ENCODE measurements at places on chromosomes 1 and 21.

GRCh38 chr1:3192361-3192760 lies 123.4 kb downstream of the PRDM16 start:
- DNase-seq = no peak

- no peak for DNase-seq
These were observed 374.5 kb downstream of the PLA2G4A start for GRCh38 chr1:187203257-187203656.

DNA sequence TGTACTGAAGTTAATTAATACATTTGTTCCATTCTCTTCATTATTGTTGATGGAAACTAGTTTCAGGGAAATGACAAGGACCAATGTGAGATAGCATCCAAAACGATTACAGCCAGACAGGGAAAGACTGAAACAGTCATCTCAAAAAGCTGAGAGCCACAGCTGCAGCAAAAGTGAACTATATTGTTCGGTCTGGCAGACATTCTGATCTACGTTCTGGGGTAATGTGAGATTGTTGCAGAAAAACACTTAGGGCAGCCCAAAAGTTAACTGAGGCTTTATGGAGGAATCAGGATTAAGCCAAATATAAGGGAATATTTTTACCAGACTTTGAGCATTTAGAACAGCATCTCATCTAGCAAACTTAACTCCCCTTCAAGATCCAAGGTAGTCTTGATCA lies 112.9 kb downstream of the LRRC40 start:
- no peak for DNase-seq

GRCh38 chr1:27015260-27015659 lies 2.6 kb upstream of the TENT5B start:
- DNase-seq = no peak

- no peak for DNase-seq
These were observed 31.6 kb downstream of the TMCC2 start for GRCh38 chr1:205259324-205259832.

GRCh38 chr1:14956579-14957195 lies 196.9 kb upstream of the TMEM51 start:
- DNase-seq = no peak

DNA sequence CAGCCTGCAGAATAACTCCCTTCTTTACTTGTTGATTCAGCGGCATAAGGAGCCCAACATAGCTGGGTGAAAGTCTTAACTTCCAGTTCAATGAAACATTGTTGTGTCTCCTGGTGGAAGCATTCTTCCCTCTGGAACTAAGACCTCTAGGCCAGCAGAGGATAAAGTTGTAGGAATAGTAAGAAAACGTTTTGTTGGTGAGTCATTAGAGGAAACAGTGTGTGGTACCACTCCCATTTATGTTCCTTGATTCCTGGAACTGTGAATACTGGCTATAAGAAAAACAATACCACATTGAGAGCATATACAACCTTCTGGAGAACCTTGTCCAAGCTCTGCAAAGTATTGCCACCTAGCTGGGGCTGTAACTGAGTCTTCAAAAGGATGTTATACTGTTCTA lies 737.4 kb upstream of the ZP4 start:
- no peak for DNase-seq

DNA sequence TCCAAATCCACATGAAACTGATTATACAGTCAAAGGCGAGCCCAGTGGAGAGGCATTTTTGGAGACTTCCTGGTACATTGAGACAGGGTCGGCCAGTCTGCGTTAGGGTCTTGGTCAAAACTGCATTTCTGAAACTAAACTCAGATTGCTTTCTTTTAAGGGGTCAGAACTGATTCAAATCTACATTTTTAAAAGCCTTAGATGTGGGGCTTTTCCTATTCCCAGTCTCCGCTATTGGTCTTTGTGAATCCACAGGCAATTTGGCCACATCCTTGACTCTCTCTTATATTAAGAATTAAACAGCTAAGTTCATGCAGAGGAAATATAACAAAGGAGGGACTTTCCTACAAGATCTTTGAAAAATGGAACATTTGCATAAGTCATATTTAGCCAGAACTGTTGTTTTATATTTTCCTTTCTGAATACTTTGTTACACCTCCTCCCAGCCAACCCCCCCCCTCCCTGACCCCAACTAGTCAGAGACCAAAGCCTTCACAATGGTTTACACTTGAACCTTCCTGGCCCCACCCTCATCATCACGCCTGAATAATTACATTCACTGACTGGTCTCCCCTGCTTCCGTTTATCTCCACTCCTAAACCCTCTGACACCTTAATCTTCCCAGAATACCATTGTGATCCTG lies 30.9 kb downstream of the SELL start:
- DNase-seq = no peak

DNA sequence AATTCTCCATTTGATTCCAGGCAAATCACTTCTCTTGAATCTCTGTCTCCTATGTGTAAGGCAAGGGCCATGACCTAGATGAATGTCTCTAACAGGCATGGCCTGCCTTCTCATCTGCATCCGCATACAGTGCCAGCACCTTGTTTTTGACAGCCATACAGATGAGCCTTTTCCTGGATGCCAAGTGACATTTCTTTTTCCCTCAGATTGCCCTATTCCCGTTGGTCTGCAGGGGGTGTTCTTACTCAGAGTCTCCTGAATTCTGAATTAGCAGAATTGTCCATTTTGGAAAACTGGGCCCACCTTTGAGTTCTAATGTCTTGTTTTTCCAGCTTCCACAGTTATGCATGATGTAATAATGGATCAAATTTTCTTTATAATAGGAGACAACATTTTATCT lies 88.0 kb upstream of the ADAR start:
- DNase-seq = no peak

DNA sequence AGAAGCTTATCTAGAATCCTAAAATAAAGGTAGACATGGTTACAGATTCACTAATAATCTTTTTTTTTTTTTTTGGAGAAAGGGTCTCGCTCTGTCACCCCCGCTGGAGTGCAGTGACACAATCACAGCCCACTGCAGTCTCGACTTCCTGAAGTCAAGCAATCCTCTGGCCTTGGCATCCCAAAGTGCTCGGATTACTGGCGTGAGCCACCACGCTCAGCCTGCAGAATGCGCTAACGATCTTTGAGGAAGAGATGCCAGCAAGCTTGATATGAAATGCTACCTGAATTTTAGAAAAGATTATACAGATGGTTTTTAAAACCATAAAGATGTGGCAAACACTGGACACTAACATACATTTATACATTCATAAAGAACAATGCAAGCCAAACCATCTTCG lies 4.1 kb upstream of the GNPAT start:
- no peak for DNase-seq

DNA sequence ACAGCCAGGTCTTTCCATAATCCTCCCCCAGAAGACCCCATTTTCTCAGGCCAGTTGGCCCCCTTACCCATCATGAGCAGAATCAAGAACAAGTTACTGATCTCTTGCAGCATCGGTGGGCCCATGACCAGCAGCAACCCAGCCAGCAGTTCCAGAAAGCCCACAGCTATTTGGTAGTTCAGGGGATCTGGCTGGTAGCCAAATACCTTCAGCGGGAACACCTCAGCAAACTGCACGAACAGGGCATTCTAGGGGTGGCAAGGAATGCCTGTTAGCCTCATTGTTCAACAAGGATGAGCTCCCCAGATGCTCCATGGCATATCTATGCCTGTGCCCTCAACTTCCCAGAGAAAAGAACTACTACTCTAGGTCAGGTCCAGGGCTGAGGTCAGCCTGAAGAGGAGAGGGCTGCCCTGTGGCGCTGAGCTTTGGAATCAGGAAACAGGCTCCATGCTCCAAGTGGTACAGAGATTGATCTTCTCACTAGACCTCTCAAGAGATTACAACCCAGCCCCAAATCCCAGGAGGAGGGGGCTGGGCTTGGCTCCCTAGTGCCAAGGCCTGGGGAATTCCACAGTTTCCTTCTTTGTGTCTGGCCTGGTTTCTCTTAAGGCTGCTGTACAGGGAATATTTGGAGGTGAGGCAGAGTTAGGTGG lies 1.3 kb downstream of the TMEM35B start:
- no peak for DNase-seq

- DNase-seq = no peak
These were observed 319.2 kb upstream of the SPAG17 start for GRCh38 chr1:118504221-118504644.

DNA sequence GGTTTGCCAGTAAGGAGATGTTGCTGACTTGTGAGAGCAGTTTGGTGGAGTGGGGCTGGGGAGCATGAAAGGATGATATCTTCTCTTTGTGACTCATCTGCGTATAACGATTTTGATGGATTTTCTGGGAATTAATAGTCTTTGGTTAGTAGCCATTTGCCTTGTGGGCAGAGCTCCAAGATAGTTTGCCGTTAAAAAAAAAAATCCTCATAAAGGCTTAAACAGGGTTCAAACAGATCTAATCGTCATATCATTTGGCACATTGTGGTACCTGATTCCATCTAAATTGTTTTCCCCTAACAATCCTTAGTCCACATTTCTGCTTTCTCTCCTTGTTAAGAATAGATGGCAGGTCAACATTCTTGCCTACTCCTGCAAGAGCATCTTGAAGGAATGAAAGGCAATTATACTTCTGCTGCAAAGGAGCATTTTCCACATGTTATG lies 168.0 kb downstream of the PPP1R12B start:
- DNase-seq = no peak

DNA sequence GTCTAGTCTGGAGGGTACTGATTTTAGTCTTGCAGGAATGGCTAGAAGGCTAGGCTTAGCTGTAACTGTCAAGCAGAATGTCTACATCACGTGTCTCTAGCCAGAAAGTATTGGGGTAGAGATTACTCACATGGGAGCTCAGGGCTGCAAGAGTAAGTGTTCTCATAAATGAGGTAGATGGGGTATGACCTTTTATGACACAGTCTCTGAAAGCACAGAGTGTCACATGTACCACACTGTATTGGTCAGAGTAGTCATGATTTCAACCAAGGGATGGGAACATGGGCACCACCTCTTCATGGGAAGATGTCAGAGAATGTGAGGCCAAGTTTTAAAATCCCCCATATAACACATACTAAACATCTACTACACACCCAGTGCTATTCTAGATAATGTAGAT lies 2.9 kb downstream of the FYB2 start:
- no peak for DNase-seq

DNA sequence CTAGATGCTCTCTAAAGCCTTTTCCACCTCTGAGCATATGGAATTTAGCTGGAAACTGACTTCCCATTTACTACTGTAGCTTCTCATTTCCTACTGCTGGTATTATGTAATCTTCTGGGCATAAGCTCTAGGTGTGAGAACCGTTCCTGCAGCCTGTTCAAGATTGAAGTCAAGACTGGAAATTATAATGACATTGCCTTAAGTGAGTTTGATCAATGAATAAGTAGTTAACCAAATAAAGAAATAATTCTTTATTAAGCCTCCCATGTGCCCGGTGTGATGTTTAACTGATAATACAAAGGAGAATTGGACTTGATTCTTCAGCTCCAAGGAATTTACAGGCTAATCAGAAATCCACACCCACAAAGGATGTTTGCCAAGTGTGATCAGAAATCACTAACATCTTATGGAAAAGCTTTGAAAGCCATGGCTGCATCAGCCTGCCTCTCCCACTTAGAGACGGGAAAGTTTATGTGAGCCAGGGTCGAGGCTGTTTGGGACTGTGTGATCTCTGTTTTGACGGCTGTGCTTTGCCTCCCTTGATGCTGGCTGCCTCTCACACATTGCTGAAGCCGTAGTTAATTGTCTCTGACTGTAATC lies 36.4 kb upstream of the PRELP start:
- no peak for DNase-seq

DNA sequence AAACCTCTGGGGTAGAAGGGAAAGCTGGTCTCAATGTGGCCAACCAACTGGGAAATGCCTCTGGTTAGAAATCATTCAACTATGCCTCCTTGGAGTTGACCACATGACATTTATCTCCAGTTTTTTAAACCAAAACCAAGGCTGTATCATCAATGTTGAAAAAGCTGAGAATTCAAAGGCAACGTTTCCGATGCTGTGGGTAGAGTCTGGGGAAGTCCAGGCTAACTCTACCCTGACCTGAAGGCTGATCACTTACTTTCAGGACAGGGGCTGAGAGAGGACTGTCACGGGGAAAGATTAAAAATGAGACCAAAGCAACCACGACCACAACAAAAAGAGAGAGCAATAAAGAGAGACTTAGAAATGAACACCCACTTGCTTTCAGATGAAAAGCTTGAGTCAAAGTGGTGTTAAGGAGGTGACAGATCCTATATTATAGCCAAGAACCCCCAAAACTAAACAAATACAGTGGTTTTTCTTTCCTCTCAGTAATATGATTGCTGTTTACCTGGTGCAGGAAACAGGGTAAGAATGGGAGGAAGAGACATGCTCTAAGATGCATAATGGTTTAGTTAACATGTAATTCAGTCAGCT lies 90.8 kb upstream of the TNFSF4 start:
- no peak for DNase-seq

GRCh38 chr1:232578651-232579195 lies 51.2 kb downstream of the SIPA1L2 start:
- no peak for DNase-seq

- DNase-seq = peak; percentile 58
These were observed at the start of gene CD53 for GRCh38 chr1:110872745-110873720. Gene CD53, plus strand, starts transcription at chr1:110873148. Its CDS starts 18,261 bp downstream, at chr1:110891409.

DNA sequence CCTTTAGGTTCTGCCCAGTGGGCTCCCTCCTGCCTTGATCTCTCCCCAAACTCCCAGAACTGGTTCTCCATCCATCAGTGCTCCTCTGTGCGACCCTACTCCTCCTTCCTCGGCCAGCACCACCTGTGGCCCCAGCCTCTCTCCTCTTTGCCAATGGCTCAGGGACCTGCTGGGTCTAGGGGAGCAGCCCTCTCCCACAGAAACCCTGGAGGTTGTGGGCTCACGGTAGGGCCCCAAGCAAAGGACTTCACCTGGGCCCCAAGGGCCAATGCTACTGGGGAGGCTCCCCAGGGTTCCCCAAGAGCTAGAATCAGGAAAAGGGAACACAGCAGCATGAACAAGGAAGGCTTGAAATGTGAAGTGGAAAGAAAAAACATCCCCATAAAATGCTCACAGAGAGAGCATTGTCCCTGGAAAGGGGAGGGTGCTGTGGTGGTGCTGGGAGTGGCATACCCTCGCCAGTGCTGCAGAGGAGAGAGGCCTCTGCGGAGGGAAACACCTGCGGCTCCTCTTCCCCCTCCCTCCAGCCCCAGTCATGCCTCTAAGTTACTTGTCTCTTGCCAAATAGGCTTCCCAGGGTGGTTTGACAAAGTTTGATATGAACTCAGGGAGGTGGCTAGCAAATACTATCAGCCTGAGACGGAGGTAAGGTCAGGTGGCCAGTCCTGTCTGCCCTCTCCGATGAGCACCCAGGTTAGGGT lies 2.5 kb downstream of the TMEM63A start:
- DNase-seq = no peak

GRCh38 chr1:187032316-187032981 lies 203.7 kb downstream of the PLA2G4A start:
- no peak for DNase-seq

Data from K562 (cell line).